ENCODE measurements at places on chromosomes 2 and 18.

DNA sequence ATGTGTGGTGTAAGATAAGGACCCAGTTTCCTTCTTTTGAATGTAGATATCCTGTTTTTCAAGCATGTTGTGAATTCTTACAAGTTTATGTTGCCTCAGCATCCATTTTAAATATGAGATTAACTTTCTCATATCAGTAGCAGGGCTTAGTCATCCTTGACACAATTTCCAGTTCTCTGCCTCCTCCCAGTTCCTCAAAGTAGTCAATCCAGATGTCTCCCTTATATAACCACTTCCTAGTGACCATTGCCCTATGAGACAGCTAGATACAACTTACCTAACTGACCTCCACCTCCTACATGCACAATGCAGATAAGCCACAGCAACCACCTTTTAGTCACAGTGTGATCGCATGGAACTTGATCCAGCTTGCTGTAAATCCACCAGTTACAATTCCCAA lies 269.2 kb upstream of the ZNF521 start:
- DNase-seq, result no peak

- no peak for DNase-seq
Observed at GRCh38 chr18:68041327-68041726, 524.8 kb upstream of the DSEL start.

DNA sequence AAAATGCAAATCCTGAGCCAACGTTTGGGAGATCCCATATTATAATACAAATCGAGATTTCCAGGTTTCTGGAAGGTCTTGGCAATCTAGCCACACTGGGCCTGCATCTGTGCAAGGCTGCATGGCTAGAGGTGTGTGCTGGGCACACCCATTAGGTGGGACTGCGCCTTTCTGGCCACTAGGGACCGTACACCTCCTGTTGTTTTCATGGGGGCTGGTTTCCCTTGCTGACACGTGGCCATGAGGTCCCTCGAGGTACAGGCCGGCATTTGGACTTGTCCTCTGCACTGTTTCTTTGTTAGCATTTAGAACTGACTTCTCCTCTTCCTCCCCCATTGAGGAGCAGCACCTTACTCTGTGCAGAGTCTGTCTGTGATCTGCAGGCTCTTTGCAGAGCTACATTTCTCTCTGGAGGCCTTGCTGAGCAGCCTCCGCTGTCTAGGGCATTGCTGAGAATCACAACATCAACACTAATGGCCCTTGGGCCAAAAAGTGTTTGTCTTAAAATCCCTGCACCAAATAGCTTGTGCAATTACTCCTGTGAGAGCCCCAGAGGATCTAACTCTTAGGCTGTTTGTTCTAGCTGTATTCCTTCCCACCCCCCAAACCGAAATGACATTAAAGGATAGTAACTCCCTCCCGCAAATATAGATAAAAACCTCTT lies 131.2 kb downstream of the NEDD4L start:
- DNase-seq, result no peak

DNA sequence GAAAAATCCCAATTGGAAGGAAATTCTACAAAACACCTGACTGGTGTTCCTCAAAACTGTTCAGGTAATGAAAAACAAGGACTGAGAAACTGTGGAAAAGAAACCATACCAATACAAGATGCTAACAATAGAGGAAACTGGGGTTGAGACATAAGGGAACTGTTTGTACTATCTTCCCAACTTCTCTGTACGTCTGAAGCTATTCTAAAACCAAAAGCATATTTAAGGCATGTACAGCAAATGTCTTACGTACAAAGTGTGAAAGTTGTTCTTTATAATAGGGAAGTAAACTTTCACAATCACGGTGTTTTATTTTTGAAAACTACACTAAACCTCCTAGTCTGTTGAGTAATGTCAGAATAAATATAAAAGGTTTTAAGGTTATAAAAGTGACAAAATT lies 776.1 kb upstream of the RAB6C start:
- no peak for DNase-seq

- no peak for DNase-seq
Observed at GRCh38 chr18:62975785-62976184, 260.4 kb downstream of the PHLPP1 start.

- no peak for DNase-seq
Observed at GRCh38 chr2:64394153-64394552, 59.8 kb upstream of the LGALSL start.

DNA sequence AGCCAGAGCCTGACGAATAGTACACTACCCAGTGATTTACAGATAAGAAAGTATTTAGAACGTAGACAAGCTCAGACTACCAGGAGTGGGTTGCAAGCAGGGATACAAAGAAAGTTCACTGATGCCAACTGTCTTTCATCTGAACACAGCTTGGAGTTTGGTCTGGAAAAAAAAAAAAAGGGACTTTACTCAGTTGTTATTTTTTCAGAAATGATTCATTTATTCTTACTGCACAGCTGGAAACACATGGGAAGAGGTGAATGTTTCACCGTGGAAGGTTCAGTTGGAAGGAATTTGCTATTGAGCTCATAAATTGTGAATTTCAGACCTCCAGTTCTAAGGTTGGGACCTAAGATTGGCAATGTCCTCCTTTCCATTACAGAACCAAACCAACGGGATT lies 259.7 kb downstream of the ETAA1 start:
- no peak for DNase-seq

DNA sequence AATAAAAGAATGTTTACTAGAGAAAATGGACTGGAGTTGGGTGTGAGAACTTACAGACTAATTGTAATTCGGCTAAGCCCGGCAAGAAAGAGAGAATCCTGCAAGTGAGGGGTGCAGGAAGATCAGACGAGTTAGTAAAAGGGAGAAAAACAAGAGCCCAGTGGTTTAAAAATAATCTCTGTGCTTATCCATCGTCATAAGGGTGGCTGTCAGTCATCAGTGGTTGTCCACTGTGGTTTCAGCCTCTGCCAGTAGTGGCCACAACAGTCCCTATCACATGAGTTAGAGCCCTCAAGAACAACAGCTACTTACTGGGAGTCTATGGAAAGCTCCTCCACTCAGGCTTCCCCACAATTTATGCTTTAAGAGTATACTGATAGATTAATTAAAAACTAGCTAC lies 239.8 kb downstream of the SETBP1 start:
- no peak for DNase-seq

- no peak for DNase-seq
Observed at GRCh38 chr2:146764301-146764700, 1080.5 kb upstream of the ACVR2A start.

- DNase-seq, result no peak
Observed at GRCh38 chr2:17255071-17255470, 263.2 kb downstream of the RAD51AP2 start.

DNA sequence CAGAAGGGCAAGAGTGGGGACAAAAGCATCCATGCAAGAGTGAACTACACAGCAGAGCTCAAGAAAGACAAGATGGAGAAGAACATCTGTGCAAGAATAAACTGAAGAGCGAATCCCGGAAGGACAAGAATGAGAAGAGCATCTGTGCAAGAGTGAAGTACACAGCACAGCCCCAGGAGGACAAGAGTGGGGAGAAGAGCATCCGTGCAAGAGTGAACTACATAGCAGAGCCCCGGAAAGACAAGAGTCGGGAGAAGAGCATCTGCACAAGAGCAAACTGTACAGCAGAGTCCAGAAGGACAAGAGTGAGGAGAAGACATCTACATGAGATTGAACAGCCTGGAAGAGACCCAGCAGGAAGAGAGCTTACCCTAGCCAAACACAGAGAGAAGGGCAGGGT lies 284.6 kb downstream of the PIEZO2 start:
- DNase-seq, result no peak

GRCh38 chr2:48250943-48251342 lies 279.0 kb upstream of the STON1 start:
- no peak for DNase-seq

DNA sequence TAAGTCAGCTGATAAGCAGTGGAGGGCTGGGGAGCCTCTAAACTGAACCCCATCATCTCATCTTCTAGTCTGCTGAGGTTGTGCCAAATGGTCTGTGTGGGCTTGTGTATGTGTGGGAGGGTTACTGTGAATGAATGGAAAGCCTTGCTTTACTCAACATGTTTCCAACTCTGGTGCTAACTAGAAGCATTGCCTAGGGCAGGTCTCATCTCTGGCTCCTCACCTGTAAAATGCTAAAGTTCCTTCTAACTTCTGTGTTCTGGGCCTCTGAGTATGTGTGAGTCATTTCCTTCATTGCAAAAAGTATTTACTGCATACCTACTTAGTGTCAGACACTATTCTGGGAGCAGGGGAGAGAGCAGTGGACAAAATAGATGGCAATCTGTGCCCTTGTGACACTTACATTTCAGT lies 1.3 kb downstream of the LIPG start:
- no peak for DNase-seq

- no peak for DNase-seq
Observed at GRCh38 chr2:207510148-207510547, 19.6 kb upstream of the CREB1 start.

- no peak for DNase-seq
Observed at GRCh38 chr2:120617055-120617454, 118.6 kb upstream of the GLI2 start.

DNA sequence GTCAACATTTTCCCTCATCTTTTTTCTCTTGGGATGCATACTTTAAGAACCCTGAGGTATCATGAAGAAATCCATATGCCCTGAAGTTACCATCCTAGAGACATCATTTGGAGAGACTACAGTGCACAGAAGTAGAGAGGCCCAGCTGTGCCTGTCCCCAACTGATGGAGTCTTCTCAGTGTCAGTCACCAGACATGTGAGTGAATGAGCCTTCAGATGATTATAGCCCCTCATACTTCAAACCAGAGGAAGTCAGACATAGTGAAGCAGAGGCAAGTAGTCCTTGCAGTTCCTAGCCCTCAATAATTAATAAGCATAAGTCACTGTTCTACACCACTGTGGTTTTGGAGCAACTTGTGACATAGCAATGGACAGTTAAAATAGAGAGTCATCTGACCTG lies 194.4 kb upstream of the ITGA4 start:
- DNase-seq, result no peak

DNA sequence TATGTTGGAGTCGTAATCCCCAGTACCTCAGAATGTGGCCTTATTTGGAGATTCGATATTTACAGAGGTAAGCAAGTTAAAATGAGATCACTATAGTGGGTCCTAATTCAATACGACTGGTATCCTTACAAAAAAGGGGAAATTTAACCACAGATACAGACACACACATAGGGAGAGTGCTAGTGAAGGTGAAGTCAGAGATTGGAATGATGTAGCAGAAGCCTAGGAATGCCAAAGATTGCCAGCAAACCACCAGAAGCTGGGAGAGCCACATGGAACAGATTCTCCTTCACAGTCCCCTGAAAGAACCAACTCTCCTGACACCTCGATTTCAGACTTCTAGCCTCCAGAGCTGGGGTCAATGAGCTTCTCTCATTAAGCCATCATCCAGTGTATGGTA lies 17.7 kb upstream of the ACTR3 start:
- DNase-seq, result no peak

DNA sequence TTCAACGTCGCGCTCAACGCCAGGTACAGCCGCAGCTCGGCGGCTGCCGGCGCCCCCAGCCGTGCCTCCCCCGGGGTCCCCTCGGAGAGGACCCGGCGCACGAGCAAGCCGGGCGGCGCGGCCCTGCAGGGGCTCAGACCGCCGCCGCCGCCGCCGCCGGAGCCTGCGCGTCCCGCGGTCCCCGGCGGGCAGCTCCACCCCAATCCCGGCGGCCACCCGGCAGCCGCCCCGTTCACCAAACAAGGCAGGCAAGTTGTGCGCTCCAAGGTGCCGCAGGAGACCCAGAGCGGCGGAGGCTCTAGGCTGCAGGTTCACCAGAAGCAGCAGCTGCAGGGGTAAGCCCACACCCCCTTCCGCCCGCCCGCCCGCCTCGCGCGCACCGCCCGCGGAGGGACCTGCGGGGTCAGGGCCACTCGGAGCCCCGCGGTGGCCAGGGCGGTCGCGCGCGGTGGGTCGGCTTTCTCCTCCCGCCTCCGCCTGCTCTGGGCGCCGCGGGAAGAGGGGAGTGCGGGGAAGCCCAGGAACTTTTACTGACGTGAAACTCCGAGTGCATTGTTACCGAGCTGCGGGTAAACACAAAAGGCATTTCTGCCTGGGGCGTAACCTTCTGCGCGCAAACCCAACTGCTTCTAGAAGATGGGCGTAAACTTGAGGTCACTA lies 861 bp downstream of the LTBP1 start:
- DNase-seq, result peak; percentile 15

DNA sequence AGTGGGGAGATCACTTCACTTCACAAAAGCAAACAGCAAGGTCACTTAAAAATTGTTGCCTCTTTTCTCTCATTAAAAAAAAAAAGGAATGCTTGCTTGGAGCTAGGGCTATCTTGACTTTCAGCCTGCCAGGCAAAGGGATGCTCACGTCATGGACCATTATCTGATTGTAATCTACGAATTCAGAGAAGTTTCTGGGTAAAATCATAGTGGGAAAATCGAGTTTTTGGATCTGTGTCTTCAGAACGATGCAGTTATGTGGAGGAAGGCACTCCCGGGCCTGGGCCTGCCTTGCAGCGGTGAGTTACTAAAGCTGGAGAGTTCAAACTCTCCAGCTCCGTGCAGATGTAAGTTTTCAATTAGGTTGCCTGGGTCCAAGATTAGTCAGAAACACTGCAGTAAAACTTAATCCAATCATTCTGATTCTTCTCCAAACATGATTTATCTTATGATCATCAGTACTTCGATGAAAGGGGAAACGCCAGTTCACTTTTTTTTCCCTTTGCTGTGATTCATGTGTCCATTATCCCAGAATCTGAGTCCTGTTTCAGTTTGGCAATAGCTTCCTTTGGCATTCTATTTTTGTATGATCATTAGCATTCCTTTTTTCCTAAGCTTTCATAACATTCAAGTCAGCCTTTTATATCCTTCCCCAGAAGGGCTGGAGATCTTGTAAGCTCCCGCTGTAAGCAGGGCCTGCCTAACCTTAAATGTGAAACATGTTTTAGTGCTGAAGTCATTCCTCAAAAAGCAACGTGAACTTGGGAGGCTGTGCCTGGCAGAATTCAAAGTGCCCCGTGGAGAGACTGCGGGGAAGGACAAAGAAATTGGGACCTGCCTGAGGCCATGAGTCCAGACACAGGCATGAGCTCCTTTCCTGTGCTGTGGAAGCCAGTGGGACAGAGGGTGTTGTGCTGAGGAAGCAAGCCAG lies 119.3 kb upstream of the TWIST2 start:
- no peak for DNase-seq

GRCh38 chr2:171956135-171956825 lies 34.0 kb downstream of the HAT1 start:
- DNase-seq, result no peak

DNA sequence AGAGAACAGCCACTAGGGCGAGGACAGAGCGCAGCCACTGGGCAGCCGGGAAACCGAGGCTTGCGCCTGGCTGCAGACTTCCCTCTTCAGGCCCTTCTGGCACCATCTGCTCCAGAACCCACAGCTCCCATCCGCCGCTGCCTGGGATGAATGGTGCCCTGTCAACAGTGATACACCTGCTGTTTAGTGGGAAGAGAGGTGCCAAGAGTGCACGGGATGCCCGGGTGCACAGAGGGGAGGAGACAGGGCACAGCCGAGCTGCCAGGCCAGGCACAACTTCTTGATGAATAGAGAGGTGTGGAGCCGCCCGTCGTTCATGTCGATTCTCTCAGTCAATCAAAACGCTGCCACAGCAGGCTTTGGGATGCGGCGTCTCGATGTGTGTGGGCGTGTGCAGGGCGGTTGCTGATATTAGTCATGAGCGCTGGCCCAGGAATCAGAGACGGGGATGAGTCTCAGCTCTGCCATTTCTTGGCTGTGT lies 39.5 kb downstream of the RRM2 start:
- DNase-seq, result no peak

DNA sequence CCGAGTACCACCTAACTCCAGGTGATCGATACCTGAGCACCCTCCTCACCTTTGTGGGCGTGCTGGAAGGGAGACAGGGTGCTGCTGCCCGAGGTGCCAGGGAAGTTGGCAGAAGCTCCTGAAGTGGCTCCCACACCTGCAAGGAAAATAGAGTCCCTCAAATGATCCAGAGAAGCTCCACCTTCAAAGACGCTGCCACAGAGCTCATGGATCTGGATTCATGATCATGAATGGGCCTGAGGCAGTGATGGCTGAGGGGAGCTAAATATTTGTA lies 76.5 kb downstream of the EDAR start:
- no peak for DNase-seq
